Ovary (tissue), 10 donors: ENCODE measurements at places on chromosomes 6 and 20.

DNA sequence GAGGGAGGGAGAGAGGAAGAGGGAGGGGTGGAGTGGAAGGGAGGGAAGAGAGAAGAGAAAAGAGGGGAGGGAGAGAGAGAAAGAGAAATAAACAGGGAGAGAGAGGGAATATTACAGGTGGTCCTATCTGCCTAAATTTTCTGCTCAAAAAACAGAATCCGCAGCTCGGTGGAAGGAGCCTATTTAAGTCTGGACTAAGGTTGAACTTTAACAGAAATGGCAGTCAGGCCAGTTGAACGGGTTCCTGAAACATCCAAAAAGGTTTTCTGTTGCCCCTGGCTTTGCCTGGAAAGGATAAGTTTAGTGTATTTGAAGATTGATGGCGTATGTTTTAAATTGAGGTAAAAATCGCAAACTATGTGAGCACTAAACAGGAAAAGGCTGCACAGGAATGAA, 2.2 kb downstream of the TFAP2B start:
- H3K36me3 ChIP-seq: no peaks in the 10 kb centered on the region
- DNase-seq: no peak
- peaks cover 3% of the 10 kb centered on the region for H3K4me1 ChIP-seq
- no peak overlapping the region for H3K4me3 ChIP-seq
- H3K27ac ChIP-seq: no peak overlapping the region

GRCh38 chr6:138970159-138970558, 17.9 kb downstream of the REPS1 start:
- no peak overlapping the region for H3K27ac ChIP-seq
- H3K4me1 ChIP-seq: peaks cover 8% of the 10 kb centered on the region
- no peaks in the 10 kb centered on the region for H3K36me3 ChIP-seq

GRCh38 chr20:63031251-63032014, 24.7 kb upstream of the BHLHE23 start:
- no peaks in the 10 kb centered on the region for H3K36me3 ChIP-seq
- H3K27ac ChIP-seq: no peak overlapping the region
- no peak overlapping the region for H3K4me3 ChIP-seq
- no peaks in the 10 kb centered on the region for H3K4me1 ChIP-seq

- no peaks in the 10 kb centered on the region for H3K36me3 ChIP-seq
- no peak for DNase-seq
- H3K4me3 ChIP-seq: no peak overlapping the region
- peaks cover 12% of the 10 kb centered on the region for H3K4me1 ChIP-seq
- no peaks in the 10 kb centered on the region for H3K27me3 ChIP-seq
These were observed 244.2 kb downstream of the HIVEP2 start for GRCh38 chr6:142700671-142701312.

DNA sequence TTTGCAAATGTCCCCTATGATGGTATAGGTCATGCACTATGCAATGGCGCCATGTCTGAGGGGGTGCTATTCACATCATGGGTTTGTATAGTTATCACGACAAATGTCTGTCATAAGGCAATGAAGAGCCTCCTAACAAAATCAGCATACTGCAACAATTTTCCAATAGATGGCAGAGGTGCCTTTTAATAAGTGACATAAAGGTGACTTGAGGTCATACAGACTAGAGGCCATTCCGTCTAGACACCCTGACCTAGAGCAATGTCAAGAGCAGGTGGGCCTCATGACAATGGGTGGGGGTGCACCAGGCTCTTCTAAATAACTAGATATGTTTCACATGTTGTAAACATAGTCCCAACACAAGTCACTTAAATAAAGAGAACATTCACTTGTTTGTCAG, 107.7 kb downstream of the KIF6 start:
- H3K27ac ChIP-seq: no peak overlapping the region
- no peaks in the 10 kb centered on the region for H3K36me3 ChIP-seq
- no peak for DNase-seq
- no peaks in the 10 kb centered on the region for H3K4me1 ChIP-seq
- no peak overlapping the region for H3K4me3 ChIP-seq

DNA sequence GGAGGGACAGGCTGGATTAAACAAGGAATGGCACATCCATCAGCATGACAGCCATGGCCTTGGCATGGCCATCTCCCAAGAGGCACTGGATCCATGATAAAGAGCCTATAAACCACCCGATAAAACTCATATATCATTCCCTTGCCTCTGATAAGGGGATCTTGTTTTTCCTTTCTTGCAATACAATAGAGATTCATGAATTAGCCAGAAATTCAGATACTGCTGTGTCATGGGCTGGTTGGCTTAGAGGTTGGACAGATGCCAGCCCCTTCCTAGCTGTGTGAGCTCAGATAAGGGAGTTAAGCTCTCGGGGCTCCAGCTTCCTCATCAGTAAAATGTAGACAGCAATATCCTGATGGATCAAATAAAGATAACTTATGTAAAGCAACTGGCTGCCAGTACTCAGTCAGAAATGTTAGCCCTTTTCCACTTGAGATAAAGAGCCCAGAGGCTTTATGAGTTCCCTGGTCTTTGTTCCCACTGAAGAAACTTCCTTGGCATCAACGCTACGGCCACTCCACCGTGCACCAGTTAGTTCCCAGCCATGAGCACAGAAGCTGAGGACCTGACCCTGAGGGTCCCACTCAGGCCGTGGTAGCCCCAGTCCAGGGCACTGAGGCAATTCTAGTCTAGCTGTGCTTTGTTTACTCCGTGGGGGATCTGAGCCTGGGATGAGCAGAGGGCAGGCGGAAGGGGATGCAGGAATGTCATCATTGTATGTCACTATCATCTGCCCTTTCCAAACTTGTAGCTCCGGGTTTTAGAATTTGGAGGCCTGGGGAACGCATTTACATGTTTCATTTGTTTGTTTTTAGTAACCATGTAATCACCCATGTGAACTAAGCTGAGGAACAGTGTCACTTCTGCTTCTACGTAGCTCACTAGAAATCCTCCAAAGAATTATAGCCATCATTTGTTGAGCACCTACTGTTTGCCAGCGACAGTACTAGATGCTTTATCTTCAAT, 67.2 kb upstream of the TBC1D7 start:
- no peaks in the 10 kb centered on the region for H3K36me3 ChIP-seq
- H3K27me3 ChIP-seq: no peaks in the 10 kb centered on the region
- peaks cover 3% of the 10 kb centered on the region for H3K4me1 ChIP-seq
- DNase-seq: peak; percentile 53
- H3K27ac ChIP-seq: no peak overlapping the region

DNA sequence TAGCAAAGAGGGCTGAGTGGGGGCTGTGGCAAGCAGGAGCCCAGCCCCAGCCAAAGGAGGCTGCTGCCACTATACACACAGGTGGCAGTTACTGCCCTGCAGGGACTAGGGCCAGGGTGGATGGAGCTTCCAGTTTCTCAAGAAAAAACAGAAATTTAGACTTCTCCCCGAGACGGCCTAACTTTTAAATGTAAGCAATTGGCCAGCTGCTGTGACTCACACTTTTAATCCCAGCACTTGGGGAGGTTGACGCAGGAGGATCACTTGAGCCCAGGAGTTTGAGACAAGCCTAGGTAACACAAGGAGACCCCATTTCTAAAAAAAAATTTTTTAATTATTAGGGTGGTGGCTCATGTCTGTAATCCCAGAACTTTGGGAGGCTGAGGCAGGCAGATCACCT, 98.2 kb upstream of the NFATC2 start:
- DNase-seq: no peak
- H3K4me1 ChIP-seq: no peaks in the 10 kb centered on the region
- H3K27ac ChIP-seq: no peak overlapping the region
- H3K27me3 ChIP-seq: no peaks in the 10 kb centered on the region
- H3K36me3 ChIP-seq: no peaks in the 10 kb centered on the region
